Stimulated activated CD8-positive, alpha-beta memory T cell treated with anti-CD3 and anti-CD28 coated beads, Interleukin-4, amount 100 ng/mL, for 1 hour (primary cell): ENCODE measurements at places on chromosomes 16 and 17.

DNA sequence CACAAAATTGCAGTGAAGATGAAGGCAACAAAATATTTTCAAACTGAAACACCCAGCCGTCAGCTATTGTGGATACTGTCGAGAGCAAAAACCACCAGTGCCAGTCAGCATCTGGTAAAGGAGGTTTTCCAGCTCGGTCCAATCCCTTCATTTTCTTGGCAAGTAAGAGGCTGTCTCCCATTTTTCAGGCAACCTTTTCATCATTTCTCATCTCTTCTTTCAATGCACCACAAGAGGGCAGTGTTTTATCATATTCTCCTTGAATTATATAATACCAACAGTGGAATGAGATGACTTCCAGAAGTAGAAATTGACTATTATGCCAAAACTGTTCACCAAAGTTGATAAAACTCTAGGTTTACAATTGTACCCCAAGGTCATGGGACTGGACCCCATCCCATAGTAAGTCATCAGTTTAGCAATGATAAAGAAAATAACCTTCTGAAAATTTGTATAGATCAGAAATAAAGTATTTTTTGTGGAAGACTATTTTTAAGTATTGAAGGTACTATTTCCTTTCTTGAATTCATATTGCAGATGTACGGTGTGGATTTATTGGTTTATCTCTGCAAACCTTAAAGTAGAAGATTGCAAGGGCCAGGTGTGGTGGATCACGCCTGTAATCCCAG, 16.8 kb downstream of the NQO1 start:
- no peak for DNase-seq

DNA sequence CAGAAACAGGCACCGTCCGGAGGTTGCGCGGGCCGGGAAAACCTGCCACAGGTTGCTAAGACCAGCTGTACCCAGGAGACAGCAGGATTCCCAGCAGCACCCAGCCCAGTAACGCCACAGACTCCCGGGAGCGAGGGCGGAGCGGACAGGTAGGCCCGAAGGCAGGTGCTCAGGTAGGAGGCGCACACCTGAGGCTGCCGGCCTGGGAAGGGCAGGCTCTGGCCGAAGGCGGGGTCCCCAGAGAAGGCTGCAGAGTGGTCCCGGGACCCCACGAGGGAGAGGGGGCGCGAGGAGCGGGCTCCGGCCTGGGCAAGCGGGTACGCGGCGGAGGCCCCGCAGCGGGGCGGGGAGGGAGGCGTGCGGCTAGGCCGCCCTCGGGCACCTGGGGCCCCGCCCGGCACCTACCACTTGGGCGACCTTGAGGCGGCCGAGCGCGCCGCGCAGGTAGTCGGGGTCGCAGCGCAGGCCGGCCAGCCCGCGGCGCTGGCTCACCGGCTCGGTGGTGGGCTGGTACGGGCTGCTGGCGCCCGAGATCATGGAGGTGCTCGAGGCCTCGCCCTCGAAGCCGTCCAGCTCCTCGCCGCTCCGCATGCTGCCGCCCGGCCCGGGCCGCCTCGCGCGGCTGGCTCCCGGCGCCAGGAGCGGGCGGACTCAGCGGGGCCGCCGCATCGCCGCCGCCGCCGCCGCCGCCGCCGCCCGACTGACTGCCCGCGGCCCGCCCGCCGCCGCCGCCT, 441 bp downstream of the CMTM4 start:
- DNase-seq: no peak

- DNase-seq: no peak
Observed at GRCh38 chr17:6498901-6499540, 54.8 kb downstream of the PIMREG start.

DNA sequence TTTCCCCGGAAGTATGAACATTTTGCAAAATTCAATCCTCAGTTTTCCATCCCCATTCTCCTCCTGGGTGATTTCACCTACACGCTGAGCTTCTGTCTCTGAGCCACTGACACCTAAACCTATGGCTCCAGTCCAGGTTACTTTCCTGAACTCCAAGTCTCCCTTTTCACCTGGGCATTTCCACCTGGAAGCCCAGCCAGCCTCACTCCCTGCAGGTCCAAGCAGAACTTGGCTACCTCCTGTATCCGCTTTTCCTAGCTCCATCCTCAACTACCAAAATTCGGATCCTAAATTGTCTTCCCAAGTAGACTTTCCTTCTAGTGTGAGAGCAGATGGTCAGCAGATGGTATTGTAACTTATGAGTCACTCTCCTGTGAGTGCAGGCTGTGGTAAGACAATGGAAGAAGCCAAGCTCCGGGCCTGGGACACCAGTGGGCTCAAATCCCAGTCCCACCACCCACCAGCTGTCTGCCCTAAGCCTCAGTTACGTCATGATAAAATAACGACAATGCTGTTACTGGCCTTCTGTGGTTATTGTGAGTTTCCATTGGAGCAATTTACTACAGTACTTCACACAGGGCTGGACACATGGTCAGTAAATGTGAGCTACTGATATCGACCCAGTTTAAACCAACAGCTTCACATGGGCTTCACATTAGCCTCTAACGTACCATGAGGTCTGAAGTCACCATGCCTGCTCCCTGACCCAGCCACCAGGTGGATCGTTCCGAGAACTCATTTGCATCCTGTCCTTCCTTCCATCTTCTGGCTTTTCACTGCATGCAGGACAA, 33.3 kb downstream of the PECAM1 start:
- no peak for DNase-seq

DNA sequence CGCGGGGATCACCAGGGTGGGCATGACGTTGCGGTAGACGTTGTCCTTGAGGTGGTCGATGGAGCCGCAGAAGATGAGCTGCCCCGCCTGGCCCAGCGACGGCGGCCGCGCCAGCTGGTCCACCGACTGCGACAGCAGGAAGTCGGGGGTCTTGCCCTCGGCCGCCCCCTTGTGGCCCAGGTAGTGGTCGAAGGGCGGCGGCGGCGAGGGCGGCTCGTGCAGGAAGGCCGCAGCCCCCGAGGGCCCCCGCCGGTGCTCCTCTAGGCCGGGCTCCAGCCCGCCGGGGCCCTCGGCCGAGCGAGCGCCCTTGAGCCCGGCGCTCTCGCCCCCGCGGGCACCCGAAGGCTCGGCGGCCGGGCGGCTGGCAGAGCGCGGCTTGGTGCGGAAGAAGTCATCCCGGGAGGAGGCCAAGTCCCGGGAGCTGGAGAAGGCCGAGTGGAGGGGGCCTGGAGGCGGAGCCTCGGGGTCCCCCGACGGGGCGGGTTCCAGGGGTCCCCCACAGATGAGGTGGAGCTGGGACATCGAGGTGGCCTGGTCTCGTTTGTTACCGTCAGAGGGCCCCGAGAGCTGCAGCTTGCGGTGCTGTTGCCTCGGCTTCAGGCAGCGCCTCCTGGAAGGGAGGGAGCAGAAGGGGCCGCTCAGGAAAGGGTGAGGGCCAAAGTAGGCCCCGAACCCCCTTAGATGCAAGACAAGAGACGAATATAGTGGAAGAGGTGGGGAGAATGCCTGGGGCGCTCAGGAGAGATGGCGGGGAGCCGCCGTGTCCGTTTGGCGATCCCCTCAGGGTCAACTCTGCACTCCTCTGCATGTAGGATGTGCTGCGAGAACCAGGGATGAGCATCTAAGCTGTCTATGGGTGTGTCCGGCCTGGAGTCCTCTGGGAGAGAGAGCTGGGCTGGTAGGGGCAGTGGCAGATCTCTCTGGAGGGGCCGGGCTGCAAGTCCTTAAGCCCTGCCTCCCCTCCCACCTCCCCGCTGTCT, 8.8 kb downstream of the FAM171A2 start:
- DNase-seq: peak; percentile 41

DNA sequence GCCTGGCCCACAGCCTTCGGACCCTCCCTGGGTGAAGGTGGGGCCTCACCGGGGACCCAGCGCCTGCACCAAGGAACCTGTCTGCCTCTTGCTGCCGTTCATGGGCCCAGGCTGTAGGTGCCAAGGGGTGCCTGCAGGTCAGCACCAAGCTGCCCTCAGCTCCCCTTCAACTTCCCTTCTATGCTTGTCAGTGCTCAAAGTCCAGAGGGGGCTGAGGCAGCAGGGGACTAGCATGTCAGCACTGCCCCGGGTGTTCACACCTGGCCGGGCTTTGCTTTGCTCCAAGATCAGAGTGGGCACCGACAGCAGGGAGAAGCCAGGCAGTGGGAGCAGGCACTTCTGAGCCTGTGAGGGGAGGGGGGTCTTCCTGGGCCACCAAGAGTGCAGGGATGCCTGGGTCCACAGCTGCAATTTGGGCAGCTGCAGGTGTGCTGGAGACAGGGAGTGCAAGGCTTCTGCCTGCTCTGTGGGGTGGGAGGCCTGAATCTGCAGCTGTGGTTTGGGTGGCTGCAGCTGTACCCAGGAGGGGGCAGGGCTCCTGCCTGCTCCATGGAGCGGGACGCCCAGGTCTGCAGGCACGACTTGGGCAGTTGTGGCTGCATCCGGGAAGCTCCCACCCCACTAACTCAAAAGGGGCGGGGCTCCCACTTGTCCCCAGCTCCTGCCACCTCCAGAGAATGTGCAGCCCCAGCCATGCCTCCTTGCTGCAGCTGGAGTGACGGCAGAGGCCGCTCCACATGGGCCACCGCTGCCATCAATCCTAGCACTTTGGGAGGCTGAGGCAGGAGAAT, 27.6 kb upstream of the PRM1 start:
- no peak for DNase-seq

DNA sequence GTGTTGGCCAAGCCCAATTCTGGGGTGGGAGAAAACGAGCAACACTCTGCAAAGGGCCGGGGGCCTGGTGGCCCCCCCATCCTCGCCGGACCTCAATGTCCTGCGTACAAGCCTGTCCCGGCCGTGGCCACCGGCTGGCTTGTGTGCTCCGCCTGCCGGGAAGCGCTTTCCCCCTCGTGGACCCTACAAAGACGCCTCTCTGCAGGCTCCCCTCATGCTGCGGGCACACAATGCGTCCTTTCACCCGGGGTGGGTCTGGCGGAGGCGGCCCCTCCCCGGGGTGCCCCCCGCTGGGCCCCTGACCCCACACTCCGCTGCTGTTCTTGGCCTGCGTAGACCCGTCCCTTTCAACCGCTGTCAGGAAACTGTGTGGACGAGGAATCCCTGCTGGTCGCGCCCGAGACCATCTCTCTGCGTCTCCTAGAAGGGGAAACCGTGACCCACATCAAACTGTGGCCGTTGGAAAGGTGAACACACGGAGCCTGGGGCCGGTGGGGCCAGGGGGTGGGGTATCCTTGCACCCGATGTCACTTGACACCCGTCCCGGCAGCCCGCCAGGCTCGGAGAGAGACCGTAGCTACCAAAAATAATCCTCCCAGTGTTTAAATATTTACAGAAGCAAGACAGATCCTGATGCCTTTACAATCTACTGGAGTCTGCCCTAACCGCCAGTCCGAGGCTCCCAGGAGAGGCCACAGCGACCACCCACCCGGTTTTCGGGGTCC, 43.6 kb downstream of the TBC1D16 start:
- DNase-seq: no peak

DNA sequence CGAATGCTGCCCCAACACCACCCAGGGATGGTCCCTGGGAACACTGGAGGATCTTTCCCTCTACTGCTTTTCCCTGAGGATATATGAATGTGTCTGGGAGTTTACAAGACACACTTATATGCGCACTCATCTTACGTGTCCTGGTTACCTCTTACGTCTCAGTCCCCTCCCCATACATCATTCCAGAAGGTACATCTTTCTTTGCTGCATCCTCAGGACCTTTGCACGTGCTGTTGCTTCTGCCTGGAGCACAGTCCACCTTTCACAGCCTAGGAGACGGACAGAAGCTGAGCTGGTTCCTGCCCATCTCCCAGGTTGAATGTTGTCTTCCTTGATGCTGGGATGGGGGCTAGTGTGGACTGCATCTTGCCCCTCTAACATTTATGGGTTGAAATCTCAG, 153.0 kb upstream of the FOXF1 start:
- DNase-seq: no peak

DNA sequence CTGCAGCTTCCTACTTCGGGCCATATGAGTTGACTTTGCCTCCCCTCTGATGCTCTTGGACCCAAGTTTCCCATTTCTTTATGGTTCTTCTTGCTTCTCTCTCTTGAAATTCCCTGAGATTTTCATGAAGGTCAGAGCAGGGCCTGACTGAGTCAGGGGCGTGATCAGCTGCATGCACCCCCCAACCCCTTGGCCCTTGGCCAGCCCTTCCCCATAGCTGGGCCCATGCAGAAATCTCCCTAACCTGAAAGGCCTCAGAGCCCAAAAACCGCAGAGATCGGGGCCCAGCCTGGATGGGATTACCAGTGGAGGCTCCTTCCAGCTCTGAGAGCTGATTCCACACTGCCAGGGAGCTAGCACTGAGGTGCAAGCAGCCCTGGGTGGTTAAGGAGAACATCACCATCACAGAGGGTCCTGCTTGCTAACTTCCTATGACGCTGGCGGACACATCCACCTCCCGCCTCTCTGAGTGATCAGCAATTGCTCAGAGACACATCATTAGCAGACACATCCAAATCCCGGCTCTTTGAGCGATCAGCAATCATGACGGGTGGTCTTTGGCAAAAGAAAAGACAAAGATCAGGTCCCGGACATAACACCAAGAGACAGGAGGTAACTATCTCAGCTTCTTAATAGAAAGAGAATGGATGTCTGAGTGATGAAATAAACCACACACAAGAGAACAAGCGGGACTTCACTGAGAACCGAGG, 161.5 kb downstream of the C16orf78 start:
- DNase-seq: no peak

- DNase-seq: no peak
Observed at GRCh38 chr16:9607515-9608230, 516.2 kb downstream of the HAPSTR1 start.

DNA sequence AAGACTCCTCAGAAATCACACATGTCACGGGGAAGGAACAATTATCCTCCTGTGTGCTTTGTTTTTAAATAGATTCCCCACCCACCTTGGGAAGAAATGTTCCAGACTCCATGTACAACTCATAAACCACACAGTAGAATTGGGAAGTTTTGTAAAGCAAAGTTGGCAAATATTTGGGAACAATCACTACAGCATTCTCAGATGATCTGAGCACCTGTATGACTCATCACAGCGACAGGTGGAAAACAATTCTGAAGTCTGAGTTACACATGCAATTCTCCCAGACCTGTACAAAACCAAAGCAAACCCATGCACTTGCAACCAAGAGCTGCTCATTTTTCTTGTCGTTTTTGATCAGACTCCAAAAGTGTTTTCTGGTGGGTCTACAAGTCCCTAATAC, 14.4 kb upstream of the MYLK3 start:
- no peak for DNase-seq

GRCh38 chr17:81902023-81902652, at the start of gene NPB:
Gene NPB (plus strand): TSS chr17:81902238. CDS start chr17:81902278, 40 bp downstream.
- DNase-seq: no peak

DNA sequence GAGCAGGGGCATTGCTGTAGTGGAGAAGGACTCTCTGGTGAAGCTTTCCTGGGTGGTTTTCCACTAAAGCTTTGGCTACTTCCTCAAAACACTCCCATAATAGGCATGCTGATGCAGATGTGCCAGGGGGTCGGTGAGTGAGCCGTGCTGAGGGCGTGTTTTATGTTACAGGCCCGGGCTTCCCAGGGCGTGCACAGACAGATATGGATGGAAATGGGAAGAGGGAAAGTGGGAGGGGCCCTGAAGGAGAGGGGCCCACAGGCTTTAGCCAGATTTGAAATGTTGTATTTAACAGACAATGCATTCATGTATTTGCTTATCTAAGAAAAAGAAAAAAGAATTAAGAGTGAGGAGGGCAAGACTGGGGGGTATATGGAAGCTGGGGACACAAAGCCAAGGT, 56.3 kb downstream of the IL21R start:
- DNase-seq: no peak
